ENCODE measurements at places on chromosomes 3 and 15.

DNA sequence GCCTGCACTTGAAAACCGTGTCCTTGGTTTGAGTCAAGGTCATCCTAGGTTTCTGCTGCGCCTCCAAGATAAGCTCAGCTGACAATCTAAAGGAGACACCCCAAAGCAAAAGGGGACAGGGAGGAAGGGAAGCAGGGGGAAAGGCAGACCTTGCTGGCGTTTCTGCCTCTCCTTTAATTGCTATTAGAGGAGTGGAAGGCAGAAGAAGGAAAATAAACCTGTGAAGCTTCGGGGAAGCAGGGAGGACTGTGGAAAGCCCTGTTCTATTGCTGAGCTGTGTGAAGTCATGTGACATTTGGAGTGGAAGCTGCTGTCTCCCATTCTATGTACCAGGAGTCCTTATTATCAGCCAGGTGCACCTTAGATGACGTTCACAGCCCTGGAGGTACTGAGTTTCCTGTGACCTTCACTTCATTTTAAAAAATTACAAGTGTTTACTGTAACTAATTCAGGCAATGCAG, 21.5 kb upstream of the CHD2 start:
- no peak for DNase-seq

DNA sequence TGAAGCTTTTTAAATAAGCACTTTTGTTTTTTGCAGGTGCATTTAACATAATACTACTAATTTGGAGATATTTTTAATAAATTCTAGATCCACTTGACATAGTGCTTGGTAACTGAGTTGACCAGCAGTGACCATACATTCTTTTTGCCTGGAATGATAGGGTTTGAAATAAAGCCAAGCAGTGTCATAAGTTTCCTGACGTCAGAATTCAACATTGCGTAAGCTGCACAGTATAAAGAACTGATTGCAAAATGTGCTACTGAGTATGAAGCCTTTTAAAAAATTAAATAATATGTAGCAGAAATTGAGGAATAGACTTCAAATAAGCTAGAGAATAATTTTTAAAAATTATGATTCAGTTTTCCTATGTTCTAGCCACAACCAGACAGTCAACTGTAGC, 454.6 kb upstream of the ARPP21 start:
- DNase-seq: no peak

DNA sequence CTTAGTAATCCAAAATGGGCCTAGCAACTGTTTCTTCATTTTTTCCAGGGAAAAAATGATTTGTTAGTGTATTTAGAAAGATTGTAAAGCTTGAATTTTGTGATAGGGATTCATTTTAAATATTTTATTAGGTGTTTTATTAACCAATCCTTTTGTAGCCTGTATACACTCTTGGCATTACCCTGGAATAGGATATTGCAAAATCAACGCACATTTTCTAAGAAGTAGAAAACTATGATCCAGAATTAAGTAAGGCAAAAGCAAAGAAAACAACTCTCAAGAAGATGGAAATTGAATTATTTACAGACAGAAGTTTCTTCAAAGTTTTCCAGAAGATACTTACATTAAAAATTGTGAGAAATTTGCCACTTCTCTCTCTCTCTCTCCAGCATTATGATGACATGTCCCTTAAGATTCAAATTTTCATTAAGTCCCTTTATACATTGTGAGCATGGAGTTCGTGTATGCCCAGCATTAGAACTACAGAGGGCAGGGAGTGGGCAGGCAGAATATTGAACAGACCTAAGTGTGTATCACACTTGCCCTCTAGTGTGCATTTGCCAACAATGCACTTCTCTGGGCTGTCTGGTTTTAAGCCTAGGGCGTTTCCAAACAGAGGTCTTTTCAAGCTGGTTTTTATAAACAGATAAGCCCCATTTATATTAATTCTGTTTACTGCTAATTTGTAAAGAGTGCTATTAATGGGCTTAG, 28.5 kb upstream of the CMSS1 start:
- DNase-seq: peak; percentile 48

DNA sequence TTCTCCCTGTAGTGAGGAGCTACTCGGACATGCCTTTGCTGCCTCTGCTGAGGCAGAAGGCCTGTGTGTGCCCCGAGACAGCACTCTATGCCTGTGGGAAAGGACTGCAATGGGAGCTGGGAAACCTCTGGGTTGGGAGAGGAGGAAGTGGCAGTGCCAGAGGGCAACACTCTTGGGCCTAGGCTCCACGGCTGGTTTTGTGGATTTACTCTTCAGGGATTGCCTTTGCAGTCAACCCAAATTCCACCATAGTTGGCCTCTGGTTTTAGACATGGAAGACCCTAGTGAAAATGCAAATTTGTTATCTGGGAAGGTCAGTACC, 46.8 kb downstream of the ITGA11 start:
- DNase-seq: no peak

DNA sequence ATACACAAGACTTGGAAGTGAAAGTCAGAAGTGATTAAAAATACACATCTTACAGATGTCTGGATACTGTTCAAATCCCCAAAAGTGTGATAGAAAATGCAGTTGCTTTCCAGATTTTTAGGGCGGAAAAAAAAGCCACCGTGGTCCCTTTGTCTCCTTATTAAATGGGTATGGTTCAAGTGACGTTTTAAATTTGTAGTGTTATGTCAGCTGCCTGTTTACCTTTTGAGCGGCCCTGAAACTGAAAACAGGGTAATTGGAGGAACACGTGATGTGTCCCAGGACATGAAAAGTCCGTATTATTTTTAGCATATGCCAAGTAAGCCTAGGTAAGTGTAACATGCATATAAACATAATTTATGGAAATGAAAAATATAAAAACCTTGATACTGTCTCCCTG, 109.0 kb upstream of the PDZRN3 start:
- DNase-seq: no peak

DNA sequence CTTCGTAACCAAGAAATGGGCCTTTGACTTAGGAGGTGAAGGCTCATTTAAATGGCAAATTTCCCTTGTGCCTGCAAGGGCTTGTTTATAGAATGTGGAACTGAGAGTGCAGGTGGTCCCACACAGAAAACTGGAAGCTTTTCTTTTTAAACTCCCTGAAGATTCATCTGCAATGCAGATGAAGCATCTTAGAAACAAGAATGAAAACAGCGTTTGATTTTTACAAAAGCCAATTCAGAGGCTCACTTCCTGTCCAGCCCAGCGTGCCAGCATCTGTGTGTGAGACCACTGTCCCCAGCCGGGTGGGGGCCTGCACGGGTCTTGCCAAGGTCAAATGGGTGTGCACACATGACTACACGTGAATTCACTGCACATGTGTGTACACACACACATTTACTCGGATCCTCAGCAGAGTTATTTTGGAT, 94.7 kb downstream of the LINGO1 start:
- no peak for DNase-seq

- no peak for DNase-seq
Observed at GRCh38 chr15:70257573-70258248, 160.0 kb upstream of the TLE3 start.

Measured in retina (tissue), 1 donor.